ENCODE measurements at places on chromosomes 1 and 21.

DNA sequence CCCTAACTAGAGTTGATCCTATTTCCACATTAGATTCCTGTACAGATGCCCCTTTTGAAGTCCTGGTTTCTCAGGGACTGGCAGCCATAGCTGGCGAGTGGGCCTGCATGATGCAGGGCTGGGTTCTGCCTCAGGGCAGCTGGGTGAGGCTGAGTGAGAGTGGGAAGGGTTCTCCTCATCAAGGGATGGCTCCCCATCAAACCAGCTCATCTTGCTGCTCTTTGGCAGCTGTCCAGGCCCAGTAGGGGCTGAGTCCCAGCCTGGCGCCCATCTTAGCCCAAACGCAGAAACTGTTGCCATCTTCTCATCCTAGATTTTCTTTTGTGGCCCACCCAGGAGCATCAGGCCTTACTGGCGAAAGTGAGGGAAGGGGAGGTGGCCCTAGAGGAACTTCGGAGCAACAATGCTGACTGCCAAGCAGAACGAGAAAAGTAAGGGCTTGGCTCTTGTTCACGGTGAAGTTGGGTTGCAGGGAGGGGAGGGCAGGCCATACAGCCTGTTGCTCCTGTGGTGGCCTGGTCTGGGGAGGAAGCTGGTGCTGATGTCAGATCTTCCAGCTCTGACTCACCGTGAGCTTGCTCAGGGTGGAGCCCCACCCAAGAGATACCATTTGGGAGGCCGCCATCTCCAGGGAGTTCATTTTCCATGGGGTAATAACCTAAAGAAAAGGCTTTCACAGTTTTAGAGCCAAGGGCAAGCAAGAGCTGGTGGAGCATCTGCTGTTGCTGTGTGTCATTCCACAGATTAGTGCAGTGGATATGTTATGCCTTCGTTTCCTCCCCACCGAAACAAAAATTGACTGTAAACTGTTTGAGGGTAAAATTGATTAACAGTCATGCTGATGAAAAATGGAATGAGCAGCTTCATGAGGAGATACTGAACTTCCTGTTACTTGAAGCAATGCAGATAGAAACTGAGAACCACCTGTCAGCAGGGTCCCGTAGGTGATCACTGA, 34.7 kb downstream of the TUFT1 start:
- DNase-seq = no peak

GRCh38 chr1:192442736-192443135, 125.9 kb downstream of the RGS21 start:
- DNase-seq = no peak

DNA sequence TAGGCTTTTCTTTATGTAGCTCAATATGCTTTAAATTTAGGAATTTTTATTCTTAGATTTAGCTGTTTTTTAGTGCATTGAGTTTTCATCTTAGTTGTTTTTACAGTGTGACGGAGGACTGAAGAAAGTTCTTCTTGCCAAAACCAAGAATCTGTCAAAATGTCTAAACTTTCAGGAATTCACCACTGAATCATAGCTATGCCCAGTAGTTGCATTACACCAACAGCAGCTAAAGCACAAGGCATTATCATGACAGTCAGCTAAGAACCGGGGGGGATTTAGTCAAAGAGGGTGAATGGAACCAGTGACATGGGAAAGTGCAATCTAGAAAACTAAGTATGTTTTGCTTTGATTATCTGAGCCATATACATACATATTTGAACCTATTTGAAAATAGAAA, 6.5 kb upstream of the C1orf146 start:
- no peak for DNase-seq

GRCh38 chr1:19287436-19288185, 959 bp downstream of the AKR7A3 start:
- DNase-seq = no peak

- no peak for DNase-seq
Measured at GRCh38 chr1:119771770-119772169, 3.1 kb upstream of the HMGCS2 start.

DNA sequence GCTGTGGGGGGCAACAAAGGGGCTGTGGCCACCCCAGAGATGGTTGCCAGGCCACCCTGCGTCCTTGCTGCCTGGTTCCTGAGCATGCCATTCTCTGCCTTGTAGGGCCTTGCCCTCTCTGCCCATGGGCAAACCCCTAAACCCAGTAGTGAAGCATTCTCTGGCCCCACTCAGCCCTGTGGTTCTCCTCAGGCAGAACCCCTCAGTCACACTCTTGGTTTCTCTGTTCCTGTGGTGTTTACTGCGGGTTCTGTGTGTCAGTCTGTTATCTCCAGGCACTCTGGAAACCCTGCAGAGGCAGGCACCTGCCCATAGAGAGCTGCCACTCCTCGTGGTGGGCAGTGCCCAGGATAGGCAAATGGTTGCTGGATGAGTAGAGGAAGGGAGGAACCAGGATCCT, 41.1 kb upstream of the IL19 start:
- no peak for DNase-seq

GRCh38 chr1:157691285-157691920, 9.2 kb downstream of the FCRL3 start:
- no peak for DNase-seq

GRCh38 chr1:221714227-221715152, 27.4 kb downstream of the DUSP10 start:
- no peak for DNase-seq

GRCh38 chr1:201348211-201348566, 29.3 kb downstream of the TNNT2 start:
- no peak for DNase-seq

DNA sequence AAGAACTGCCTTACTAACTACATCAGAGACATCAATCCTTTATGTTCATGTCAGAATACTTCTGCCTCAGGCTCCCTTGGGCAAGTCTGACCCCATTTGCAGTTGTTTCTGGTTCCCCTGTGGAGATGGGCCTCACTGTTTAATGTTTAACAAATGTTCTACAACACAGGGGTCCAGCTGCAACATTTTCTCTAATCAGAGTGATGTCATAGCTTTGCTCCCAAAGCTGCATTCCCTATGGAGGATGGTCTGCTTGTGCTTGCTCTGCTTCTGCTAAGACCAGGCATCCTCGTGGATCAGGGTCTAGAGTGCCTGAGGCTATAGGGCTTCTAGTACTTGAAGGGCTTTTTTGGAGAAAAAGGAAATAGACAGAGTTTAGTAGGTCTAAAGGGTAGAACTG, 1071.2 kb downstream of the TTLL7 start:
- DNase-seq = no peak

DNA sequence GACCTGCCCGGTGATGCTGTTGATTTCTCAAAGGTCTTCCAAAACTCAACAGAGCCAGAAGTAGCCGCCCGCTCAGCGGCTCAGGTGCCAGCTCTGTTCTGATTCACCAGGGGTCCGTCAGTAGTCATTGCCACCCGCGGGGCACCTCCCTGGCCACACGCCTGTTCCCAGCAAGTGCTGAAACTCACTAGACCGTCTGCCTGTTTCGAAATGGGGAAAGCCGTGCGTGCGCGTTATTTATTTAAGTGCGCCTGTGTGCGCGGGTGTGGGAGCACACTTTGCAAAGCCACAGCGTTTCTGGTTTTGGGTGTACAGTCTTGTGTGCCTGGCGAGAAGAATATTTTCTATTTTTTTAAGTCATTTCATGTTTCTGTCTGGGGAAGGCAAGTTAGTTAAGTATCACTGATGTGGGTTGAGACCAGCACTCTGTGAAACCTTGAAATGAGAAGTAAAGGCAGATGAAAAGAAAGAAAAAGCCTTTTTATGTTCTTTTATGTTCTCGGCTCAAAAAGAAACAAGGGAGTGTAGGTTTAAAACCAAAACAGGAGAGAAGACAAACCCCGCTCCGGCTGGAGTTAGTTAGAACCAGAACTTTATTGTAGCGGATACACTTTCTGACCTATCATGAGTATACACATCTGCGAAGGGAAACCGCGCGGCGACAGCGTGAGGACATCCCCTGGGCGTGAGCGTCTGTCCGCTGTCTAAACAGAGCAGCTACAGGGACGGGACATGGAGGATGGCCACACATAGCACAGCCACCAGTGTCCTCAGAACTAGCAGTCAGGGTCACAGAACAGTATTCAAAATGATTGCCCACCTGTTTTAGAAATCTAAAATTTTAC, 77.1 kb downstream of the PIK3CD start:
- DNase-seq = no peak

DNA sequence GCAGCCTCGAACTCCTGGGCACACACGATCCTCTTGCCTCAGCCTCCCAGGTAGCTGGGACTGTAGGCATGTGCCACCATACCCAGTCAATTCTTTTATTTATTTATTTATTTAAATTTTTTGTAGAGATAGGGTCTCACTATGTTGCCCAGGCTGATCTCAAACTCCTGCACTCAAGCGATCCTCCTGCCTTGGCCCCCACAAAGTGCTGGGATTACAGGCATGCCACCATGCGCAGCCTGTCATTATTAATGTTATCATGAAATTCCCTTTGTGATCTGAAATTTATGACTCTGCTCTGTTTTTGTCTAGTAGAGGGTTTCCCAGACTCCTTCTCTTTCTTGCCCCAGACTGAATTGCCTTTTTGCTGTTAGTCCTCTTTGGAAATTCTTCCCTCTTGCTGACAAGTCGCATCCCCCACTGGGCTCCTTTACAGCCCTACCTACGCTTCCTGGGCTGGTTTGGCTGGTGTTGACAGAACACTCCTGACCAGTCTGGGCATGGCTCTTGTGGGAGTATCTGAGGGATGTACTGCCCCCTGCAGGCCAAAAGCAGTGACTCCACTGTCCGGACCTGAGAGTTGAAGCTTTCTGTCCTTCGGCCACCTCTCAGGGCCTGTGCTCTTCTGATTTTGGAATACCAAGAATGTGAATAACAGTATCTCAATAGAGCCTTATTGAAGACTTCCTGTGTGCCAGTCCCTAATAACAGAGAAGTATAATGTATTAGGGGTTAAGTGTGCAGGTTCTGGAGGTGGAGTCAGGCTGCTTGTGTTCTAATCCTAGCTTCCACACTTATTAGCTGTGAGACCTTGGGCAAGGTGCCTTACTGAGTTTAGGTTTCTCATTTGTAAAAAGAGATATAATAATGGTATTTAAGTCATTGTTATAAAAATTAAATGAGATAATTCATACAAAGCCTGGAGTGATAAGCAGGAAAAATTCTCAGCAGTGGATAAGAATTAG, 28.2 kb downstream of the TCEANC2 start:
- peak; percentile 74 for DNase-seq

- peak; percentile 73 for DNase-seq
Measured at GRCh38 chr21:39385299-39386145, 36.6 kb upstream of the HMGN1 start.

DNA sequence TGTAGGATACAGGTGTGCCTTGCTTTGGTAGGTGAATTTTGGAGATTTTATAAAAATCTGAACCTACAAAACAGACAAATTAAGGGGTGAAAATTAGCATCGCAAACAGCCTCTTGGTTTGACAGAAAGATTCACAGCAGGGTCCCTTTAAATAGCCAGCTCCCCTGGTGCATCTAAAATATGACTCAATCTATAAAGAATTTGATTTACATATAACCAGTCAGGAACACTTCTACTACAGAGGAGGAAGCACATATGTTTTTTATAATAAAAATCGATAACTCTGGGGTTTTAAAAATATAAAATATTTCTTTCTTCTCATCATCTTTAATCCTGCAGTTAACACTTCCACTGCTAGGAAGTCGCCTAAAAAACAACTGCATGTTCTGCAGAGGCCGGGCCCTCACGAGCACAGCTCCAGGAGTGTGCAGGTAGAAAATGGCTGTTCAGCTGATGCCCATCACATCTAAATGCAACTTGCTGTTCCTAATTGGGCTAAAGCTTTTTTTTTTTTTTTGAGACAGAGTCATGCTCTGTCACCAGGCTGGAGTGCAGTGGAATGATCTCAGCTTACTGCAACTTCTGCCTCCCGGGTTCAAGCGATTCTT, 203.4 kb downstream of the HS2ST1 start:
- DNase-seq = no peak

DNA sequence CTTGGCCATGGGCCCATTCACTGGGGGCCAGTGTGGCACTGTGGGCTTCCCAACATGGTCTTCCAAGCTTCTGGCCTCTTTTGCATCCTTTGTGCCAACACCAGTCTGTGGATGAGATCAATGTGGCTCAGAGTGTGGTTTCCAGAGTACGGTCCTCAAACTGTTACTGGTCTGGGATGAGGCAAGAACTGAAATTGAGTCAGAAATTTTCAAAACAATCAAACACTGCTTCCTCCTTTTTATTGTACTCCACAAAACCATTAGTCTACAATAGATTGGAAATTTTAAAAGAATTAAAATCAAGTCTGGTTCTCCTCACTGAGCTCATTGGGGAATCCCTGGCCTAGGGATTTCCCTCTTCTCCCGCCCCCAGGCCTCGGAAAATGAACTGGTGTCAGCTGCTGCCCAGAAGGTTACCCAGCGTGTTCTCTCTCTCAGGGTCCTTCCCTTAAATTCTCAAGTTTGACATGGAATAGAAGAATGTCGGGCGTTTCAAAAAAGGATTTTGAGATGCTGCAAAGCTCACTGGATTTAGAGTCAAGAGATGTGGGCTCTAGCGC, 222.0 kb downstream of the SDCCAG8 start:
- no peak for DNase-seq

DNA sequence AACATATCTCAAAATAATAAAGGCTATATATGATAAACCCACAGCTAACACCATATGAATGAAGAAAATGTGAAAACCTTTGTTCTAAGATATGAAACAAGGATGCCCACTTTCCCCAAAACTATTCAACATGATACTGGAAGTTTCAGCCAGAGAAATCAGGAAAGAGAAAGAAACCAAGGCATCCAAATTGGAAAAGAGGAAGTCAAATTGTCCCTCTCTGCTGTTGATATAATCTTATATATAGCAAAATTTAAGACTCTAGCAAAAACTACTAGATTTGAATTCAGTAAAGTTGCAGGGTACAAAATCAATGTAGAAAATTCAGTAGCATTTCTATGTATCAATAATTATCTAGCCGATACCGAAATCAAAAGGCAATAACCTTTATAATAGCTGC, 4.3 kb upstream of the OR10Z1 start:
- DNase-seq = no peak

DNA sequence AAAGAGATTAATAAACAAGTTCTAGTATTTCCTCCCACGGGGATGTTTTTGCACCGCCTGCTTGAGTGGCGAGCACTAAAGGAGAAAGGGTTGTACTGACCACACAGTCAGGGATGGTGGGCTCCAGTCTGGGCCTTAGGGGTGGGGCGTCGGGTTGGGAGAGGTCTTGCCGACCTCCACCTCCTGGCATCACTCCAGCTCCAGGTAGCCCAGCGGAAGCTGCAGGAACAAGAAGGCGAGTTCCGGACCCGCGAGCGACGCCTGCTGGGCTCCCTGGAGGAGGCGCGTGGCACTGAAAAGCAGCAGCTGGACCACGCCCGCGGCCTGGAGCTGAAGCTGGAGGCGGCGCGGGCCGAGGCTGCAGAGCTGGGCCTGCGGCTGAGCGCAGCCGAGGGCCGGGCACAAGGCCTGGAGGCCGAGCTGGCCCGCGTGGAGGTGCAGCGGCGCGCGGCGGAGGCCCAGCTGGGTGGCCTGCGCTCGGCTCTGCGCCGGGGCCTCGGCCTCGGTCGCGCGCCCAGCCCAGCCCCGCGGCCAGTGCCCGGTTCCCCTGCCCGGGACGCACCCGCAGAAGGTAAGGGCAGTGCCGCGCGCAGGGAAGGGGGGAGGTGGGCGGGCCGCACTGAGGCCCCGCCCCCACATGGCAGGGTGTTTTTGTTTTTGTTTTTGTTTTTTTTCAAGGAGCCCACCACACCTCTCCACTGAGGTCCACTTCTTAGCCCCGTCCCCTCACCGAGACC, 19.7 kb downstream of the MFAP2 start:
- peak; percentile 85 for DNase-seq

Data from ureter (tissue), 1 donor.